ENCODE measurements at places on chromosomes 3 and 15.
A peak's percentile ranks its signal among the peaks of the same experiment; 100 is the strongest.

- H3K4me1 ChIP-seq = no peaks in the 10 kb centered on the region
- no peak overlapping the region for H3K4me3 ChIP-seq
- H3K27me3 ChIP-seq = no peaks in the 10 kb centered on the region
- no peak overlapping the region for H3K27ac ChIP-seq
Measured at GRCh38 chr3:32340039-32340438, 51.6 kb upstream of the CMTM7 start.

DNA sequence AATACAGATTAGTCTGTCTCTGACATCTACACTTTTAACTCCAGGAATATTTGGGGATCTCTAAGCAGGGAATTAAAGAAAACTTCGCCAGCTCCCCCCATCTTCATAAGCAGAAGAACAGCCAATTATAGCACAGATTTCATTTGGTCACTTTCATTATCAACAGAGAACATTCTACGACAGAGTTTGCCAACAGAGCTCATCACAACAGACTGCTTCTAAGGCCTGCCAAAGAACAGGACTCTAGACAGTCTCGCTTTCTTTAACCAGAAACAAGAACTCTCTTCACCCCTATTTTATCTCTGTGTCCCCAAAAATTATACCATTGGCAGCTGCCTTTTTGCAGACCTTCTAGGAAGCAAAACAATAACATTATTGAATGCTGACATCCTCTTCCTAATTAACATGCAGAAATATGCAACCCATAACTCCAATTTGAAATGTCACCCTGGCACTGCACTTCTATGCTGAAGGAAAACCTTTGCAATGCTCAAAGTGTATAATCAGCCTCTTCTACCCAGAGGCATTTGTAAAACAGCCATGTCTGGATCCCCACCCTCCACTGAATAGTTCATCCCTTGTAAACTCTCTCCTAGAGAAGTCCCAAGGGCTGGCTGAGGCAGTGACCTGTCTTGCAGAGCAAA is 552.8 kb downstream of the MAGI1 start:
- H3K4me1 ChIP-seq = peaks cover 4% of the 10 kb centered on the region
- H3K27ac ChIP-seq = no peak overlapping the region
- no peak for DNase-seq
- H3K36me3 ChIP-seq = no peaks in the 10 kb centered on the region
- H3K4me3 ChIP-seq = no peak overlapping the region

DNA sequence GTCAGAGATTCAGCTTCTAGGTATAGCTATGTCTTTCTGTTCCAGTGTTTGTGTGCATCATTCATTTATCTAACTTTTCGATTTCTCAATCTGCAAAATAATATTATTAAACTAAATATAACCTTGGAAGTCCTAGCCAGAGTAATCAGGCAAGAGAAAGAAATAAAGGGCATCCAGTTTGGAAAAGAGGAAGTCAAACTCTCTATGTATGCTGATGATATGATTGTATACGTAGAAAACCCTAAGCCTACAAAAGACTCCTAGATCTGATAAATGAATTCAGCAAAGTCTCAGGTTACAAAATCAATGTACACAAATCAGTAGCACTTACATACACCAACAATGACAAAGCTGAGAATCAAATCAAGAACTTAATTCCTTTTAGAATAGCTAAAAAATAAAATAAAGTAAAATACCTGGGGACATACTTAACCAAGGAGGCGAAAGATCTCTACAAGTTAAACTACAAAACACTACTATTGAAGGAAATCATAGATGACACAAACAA is 718.2 kb downstream of the NTRK3 start:
- no peak overlapping the region for H3K4me3 ChIP-seq
- DNase-seq = no peak
- no peaks in the 10 kb centered on the region for H3K36me3 ChIP-seq

DNA sequence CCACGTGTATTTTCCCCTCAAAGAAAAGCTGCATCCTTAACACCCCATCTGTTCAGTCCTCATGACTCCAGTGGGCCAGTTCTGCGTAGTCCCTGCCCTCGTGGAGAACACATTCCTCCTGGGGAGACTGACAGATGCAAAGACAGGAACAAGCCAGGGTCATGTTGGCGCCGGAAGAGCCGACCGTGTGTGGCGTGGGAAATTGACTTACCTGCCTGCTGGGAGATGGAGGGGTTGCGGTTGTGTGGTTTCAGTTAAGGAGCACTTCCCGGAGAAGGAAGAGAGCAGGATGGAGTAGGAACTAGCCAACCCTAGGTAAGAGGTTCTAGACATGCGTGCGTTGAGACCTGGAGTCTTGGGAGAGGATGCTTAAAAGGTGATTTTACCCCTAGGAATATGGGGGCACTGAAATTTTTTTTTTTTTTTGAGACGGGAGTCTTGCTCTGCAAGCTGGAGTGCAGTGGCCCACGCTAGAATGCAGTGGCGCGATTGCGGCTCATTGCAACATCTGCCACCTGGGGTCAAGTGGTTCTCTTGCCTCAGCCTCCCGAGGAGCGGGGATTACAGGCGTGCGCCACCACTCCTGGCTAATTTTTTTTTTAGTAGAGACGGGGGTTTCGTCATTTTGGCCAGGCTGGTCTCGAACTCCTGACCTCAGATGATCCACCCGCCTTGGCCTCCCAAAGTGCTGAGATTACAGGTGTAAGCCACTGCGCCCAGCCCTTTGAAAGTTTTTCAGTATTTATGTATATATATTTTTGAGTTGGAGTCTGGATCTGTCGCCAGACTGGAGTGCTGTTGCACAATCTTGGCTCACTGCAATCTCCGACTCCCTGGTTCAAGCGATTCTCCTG is 1.4 kb downstream of the VHL start:
- H3K27me3 ChIP-seq = no peaks in the 10 kb centered on the region
- H3K36me3 ChIP-seq = peaks cover 41% of the 10 kb centered on the region
- peaks cover 7% of the 10 kb centered on the region for H3K4me1 ChIP-seq
- peak overlapping the region; percentile 56 for H3K27ac ChIP-seq
- H3K4me3 ChIP-seq = peak overlapping the region; percentile 55
- DNase-seq = no peak

DNA sequence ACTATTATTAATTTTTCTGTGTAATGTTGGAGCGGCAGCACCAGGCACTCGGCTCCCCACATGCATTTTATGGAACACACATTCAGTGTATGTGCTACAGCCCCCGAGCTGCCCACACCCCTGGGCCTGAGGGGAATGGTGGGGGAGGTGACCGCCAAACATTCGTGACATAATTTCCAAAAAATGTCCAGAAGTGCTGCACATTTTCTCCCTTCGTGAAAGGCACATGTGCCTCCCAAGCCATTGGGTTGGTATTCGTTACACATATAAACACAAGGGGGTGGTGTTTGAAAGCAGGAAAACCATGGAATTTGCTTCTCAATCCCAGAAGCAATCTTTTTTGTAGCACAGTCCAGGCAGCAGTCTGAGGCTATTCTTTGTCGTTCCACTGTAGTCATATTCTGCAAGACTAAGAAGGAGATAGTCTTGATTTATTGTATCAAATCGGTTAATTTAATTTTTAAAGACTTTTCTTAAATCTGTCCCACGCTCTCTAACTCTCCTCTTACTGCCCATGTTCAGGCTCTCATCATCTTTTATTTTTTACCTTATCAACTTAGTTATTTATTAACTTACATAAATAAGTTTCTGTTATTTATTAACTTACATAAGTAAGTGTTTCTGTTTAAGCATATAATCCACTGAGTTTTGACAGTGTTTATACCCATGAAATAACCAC is 39.2 kb upstream of the POLR2M start:
- no peak overlapping the region for H3K4me3 ChIP-seq
- H3K4me1 ChIP-seq = peaks cover 22% of the 10 kb centered on the region
- peaks cover 7% of the 10 kb centered on the region for H3K36me3 ChIP-seq
- DNase-seq = no peak
- no peaks in the 10 kb centered on the region for H3K27me3 ChIP-seq

DNA sequence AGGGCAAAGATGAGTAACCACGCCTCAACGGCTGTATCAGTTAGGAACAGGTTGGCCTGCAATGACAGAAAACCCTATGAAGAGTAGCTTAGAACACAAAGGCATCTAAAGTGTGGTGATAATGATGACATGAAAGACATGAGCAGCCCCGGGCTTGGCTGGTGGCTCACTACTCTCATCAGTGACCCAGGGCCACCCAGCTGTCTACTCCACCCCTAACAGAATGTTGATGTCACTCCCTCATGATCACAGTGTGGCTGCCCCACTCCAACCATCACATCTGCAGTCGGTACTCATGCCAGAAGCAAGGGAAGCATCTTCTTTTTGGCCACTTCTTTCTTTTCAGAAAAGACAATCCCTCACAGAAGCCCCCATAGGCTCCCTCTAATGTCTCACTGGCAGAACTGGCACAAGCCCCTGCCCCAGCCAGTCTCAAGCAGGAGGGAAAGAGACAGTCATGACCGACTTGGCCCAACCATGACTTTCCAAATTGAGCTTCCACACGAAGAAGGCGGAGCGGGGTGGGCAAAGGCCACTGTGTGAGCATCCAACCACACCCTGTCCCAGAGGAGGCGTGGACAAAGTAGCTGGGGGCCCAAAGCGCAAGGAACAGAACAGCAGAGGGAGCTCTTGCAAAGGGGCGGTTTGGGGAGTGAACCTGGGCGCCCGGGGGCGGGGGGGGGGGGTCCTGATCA is 72.0 kb upstream of the IQSEC1 start:
- H3K4me3 ChIP-seq = no peak overlapping the region
- H3K36me3 ChIP-seq = no peaks in the 10 kb centered on the region
- H3K27me3 ChIP-seq = no peaks in the 10 kb centered on the region
- H3K27ac ChIP-seq = no peak overlapping the region
- no peak for DNase-seq

GRCh38 chr3:32835961-32836360 is 18.2 kb downstream of the TRIM71 start:
- H3K27me3 ChIP-seq = peaks cover 3% of the 10 kb centered on the region
- no peak overlapping the region for H3K27ac ChIP-seq
- H3K4me3 ChIP-seq = no peak overlapping the region
- no peaks in the 10 kb centered on the region for H3K4me1 ChIP-seq
- DNase-seq = no peak

- no peak for DNase-seq
- H3K27me3 ChIP-seq = no peaks in the 10 kb centered on the region
- no peak overlapping the region for H3K27ac ChIP-seq
Measured at GRCh38 chr15:30913761-30914160, 10.0 kb downstream of the FAN1 start.

DNA sequence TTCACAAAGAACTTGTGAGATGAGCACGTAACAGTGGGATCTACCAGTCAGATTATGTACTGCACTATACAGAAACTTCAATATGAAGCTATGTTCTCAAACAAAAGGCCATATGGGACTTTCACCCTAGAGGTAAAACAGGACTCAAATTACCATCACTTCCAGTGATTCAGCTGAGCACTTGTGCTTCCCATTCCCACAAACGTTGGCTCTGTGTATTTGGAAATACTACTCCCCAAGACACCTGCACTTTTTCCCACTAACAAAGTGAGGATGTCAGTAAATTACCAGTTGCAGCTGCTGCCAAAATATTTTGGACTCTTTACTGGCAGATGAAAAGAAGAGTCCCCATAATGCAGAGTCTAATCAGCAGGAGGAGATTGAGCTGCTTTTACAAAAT is 1570.1 kb downstream of the SI start:
- no peak overlapping the region for H3K4me3 ChIP-seq
- H3K27ac ChIP-seq = no peak overlapping the region
- no peaks in the 10 kb centered on the region for H3K27me3 ChIP-seq
- no peak for DNase-seq
- no peaks in the 10 kb centered on the region for H3K4me1 ChIP-seq

- no peaks in the 10 kb centered on the region for H3K36me3 ChIP-seq
- no peak overlapping the region for H3K4me3 ChIP-seq
- no peaks in the 10 kb centered on the region for H3K27me3 ChIP-seq
- H3K27ac ChIP-seq = no peak overlapping the region
Measured at GRCh38 chr15:51801391-51801835, 28.0 kb upstream of the TMOD3 start.

- no peaks in the 10 kb centered on the region for H3K4me1 ChIP-seq
- no peak for DNase-seq
- no peak overlapping the region for H3K4me3 ChIP-seq
- H3K27ac ChIP-seq = no peak overlapping the region
- peaks cover 16% of the 10 kb centered on the region for H3K36me3 ChIP-seq
- H3K27me3 ChIP-seq = no peaks in the 10 kb centered on the region
Measured at GRCh38 chr15:78175330-78175729, 26.2 kb downstream of the IDH3A start.

DNA sequence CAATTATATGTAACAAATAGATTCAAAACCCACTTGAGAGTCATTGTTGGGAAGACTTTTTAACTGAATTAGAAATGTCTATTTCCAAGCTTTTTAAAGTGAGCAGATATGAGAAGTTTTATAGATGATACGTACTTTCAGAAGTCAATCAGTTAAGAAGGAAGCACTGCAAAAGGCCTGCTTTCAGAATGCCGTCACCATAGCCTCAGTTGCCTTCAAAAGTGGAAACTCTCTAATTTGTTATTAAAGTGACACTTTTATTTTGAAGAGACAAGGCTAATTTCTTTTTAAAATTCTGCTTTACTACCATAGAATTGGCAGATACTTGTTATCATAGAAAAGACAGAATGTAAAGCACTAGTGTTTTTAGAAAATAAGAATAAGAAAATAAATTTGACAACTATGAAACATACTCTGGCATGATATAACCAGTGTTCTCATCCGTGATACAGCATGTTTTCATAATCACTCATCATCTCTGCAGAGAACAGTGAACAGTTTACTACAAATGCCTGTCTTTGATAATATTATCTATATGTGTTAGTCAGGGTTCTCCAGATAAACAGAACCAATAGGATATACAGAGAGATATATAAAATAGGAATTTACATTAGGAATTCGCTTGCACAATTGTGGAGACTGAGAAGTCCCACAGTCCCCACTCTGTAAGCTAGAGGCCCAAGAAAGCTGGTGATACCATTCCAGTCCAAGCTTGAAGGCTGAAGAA is 7.0 kb upstream of the PLD1 start:
- peaks cover 9% of the 10 kb centered on the region for H3K4me1 ChIP-seq
- no peak for DNase-seq
- no peaks in the 10 kb centered on the region for H3K36me3 ChIP-seq

- H3K4me3 ChIP-seq = no peak overlapping the region
- no peaks in the 10 kb centered on the region for H3K27me3 ChIP-seq
- H3K27ac ChIP-seq = peak overlapping the region; percentile 99
- no peaks in the 10 kb centered on the region for H3K36me3 ChIP-seq
- peaks cover 51% of the 10 kb centered on the region for H3K4me1 ChIP-seq
Measured at GRCh38 chr3:43769885-43770425, 79.2 kb downstream of the ABHD5 start.

- no peak overlapping the region for H3K4me3 ChIP-seq
- no peak for DNase-seq
- peaks cover 47% of the 10 kb centered on the region for H3K4me1 ChIP-seq
- H3K27me3 ChIP-seq = no peaks in the 10 kb centered on the region
- peak overlapping the region; percentile 70 for H3K27ac ChIP-seq
- no peaks in the 10 kb centered on the region for H3K36me3 ChIP-seq
Measured at GRCh38 chr3:171792531-171792930, 17.8 kb downstream of the PLD1 start.

GRCh38 chr3:153349108-153349499 is 187.1 kb downstream of the RAP2B start:
- no peak for DNase-seq
- no peaks in the 10 kb centered on the region for H3K27me3 ChIP-seq
- H3K4me1 ChIP-seq = peaks cover 14% of the 10 kb centered on the region

Measured in RWPE2 (cell line).